Spleen (tissue), 13 donors: ENCODE measurements at places on chromosomes 1 and 21.

- no peak for DNase-seq
Observed at GRCh38 chr1:240445369-240445768, 166.6 kb downstream of the GREM2 start.

- DNase-seq: peak; percentile 79
Observed at GRCh38 chr1:42784946-42785693, at the start of gene TMEM269. Gene TMEM269, plus strand, starts transcription at chr1:42784991. Its CDS starts 4,903 bp downstream, at chr1:42789894.

DNA sequence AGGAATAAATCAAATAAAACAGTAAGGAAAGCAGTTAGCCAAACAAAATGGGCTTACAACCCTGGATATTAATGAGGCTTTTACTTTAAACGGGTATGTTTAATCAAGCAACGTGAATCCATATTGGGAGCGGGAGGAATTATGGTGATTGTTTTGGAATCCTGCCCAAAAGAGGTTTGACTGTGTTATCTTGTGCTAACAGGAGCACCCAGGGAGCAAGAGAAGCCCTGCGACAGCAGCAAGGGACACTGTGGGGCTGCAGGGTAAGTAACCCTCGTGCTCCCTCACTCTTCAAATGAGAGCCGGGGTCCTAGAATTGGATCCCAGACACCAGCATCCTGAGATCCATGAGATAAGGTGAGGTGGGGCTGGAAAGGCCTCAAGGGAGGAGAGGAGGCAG, 72.6 kb upstream of the PGBD5 start:
- no peak for DNase-seq

GRCh38 chr1:167938080-167938636, 1.3 kb upstream of the MPC2 start:
- no peak for DNase-seq

DNA sequence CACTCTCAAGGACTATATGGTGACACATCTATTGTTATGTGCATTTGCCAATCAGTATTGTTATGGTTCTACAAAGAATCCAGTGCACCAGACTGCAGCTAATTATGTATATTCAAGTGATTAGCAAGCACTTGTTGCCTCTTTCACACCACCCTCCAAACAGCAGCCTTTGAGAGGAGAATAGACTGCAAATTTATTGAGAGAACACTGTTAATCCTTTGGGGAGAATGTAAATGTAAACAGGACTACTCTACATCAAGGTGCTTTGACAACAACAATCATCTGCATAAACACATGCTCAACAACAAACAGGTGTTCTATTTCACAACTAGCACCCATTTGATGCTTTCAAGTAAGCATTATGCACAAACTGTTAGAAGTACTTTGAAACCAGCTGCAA, 117.4 kb downstream of the AKT3 start:
- no peak for DNase-seq

- no peak for DNase-seq
Observed at GRCh38 chr1:74731399-74732052, 1.3 kb downstream of the CRYZ start.

- DNase-seq: no peak
Observed at GRCh38 chr1:172351346-172351745, 69.1 kb upstream of the C1orf105 start.

DNA sequence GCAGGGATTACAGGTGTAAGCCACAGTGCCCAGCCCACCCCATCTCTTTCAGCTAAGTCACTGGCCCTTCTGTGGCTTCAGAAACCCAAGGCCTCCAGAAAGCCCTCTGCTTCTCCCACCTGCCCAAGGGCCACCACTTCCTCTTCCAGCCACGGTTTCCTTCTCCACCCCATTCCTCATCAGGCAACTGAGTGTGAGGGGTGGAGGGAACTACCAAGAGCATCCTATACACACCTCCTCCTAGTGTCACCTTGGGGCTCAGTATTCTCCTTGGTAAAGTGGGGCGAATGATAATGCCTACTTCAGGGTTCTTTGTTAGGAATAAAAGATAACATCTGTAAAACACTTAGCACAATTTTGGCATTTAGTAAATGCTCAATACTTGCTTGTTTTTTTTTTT, 30.0 kb downstream of the KNCN start:
- no peak for DNase-seq

GRCh38 chr1:203462878-203463277, 12.7 kb upstream of the PRELP start:
- no peak for DNase-seq

DNA sequence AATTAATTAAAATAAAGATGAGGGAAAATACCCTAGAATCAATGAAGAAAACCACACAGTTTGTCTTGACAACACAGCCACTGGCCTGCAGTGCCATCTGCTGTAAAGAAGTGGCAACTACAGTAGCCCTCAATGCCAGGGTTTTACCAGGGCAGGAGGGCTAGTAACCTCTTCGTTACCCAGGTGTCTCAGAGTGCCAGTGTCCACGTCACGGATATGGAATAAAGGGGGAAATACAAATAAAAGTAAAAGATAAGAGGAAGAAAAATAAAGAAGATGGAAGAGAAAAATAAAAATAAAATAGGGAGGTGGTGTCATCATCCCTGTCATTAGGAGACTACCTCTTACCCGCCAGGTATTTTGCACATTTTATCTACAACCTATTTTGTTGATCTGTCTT, 14.2 kb upstream of the SLC44A3 start:
- peak; percentile 85 for DNase-seq

DNA sequence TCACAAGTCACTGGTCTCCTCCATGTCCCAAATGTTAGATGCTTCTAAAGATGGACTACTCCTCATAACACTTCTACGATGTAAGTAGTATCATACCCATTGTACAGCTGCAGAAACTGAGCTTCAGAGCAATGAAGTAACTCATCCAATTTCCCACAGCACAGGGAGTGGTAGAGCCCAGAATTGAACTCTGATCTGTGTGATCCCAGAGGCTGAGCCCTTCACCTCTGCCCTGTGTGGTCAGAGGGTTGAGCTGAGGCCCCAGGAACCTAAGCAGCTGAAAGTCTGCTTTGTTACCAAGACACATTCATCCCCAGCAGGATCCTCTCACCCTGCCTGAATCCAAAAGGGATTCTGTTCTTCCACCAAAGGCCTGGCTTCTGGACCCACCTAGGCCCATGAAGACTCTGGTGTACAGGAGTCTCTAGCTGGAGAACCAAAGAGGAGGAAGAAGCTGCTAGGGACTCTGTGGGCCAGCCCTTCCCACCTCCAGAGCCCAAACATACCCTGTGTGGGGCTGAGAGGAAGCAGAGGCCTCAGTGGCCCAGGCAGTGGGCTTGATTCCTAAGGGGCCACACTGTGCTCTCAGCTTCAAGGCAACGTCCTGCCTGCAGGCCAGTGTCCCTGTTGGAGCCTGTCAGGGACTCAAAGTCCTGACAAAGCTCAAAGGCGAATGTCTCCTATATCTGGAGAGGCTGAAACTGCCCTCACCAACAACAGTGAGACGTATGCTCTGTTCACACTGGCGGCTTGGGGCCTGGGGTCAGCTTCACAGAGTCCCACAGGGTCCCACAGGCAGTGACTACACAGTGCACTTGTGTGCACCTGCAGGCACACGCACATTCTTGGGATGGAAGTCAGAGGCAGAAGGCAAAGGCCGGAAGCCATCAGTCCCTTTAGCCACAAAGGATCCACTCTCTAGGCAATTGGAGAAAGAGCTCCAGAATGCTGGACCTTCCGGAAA, 40.4 kb upstream of the SLC30A1 start:
- DNase-seq: no peak

DNA sequence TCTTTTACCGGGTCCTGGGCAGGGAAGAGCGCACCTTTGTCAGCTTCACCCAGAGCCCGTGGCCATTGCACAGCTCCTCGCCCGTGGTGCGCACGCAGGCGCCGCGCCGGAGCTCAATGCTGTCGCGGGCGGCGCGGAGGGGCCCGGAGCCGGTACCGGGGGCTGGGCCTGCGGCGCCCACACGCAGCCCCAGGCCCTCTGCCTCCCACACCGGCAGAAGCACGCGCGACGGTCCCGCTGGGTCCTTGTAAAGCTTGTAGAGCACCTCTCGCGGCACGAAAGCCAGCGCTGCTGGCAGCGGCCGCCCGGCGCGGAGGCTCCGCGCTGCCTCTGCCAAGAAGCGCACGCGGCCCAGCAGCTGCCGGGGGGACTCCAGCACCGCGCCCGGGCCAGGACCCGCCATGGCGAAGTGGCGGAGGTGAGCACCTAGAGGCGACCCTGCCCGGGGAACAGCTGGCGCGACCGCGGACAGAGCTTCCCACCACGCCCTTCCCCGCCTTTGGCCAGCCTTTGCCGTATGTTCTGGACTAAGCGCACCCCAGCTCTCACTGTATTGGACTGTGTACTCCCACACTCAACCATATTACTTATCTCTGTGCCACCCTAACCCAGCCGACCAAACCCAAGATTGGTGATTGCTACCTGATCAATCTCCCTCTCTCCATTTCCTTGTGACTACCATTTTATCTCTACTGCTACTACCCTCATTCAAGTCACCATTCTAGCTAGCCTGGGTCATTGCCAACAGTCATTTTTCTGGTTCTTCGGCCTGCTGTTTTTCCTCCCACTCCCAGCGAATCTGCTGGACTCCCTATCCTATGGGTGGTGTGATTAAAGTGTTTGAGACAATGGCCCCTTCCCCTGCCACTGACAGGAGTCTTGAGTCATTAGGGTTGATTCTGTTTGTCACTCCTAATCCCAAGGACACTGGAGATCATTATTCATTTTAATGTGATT, at the start of gene HECTD3:
HECTD3 (minus strand) TSS at position 470 of the 957 bp plus-strand sequence; CDS start at position 403, 67 bp downstream.
- peak; percentile 94 for DNase-seq

- DNase-seq: no peak
Observed at GRCh38 chr1:69728206-69728605, 160.5 kb downstream of the LRRC7 start.

DNA sequence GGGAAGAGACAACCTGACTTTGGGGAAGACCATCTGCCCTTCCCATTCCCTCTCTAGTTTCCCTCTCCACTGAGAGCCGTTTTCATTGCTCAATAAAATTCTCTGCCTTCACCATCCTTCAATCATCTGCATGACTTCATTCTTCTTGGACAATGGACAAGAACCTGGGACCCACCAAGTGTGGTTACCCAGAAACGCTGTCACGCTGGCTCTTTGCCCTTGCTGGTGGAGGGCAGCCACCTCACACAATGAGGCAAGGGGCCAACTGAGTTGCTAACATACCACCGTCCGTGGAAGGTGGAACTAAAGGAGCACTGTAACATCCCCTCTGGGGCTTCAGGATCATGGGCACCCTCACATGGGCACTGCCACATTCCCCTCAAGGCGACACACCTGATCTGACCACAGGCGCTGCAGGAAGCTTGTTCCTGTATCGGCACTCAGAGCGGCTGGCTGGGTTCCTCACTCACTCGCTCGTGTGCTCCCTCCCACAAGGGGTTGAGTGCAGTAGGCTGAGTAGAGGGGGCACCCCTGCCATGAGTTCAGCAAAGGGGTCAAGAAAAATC, 652.4 kb downstream of the PLPP3 start:
- DNase-seq: peak; percentile 52

DNA sequence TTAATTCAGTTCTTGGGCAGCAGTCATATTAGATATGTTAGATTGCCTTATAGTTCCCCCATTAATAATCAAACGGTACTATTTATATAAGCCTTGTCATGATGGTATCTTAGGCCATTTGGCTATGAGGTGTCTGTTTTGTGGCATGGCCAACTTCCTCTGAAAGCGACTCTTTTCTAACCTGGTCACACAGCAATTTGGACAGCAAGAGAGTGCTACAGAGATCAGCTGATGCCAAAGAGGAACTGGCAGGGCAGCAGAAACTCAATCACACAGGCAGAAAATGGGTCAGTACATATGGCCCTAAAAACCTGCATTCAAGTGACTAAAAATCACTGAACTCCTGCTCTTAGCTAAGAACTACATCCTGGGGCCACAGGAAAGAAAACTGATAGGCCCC, 13.4 kb upstream of the MUTYH start:
- no peak for DNase-seq

DNA sequence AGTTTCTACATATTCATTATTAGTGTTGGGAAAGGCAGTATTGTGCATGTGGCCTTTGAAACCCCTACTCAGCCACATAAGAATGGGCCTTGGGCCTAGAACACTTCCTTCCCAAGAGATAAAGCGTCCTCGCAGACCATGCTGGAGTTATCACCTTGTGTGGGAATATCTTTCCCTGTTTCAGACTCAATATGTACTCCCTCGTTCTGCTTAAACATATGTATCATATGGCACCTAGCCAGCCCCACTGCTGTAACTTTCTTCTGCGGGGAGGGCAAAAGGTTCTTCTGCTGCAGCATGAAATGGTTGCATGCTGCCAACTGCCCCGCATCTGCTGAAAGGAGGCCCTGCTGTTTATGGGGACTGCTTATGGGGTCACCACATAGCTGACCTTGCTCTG, 92.0 kb downstream of the CRB1 start:
- no peak for DNase-seq

GRCh38 chr1:188269956-188270355, 1441.2 kb downstream of the PLA2G4A start:
- no peak for DNase-seq

DNA sequence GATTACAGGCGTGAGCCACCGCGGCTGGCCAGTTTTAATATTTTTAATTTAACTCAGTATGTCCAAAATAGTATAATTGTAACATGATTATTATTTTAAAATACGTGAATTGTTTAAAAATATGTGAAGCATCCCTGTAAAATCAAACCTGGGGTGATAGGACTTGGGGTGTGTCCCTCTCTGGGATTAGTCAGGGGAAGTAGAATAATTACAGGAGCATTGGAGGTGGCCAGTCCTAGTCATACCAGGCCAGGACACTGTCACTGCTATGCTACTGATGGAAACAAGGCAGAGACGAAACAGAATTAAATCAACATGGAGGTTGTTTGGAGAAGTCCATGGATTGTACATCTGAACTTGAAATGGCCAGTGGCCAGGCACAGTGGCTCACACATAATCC, 16.8 kb downstream of the SZRD1 start:
- no peak for DNase-seq

- DNase-seq: no peak
Observed at GRCh38 chr1:8055973-8056372, 29.9 kb upstream of the ERRFI1 start.

GRCh38 chr1:21586846-21587601, 77.8 kb downstream of the ALPL start:
- DNase-seq: no peak
